ENCODE measurements at places on chromosomes 6 and 20. TPM values are rescaled to one million over a fixed set of nuclear protein-coding genes. Genes with fewer than 3 reads are reported as not detected.

DNA sequence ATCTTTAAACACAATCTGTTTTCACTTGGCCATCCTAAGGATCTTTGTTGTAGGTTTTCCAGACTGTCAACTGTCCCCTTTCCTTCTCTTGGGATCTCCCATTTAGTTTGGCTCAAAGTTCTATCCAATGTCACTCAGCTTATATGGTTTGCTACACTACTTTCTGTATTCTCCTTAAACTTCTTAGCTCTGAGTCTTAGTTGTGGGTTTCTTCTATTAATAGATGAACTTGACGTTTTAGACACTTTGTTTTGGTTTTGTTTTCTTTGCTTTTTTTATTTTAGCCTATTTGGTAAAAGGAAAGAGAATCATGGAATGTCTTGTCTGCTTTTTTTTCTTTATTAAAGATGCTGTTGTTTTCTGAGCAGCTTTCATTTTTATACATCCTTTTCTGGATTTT is 11.4 kb downstream of the RMND1 start:
- peak overlapping the region; percentile 32 for H3K4me3 ChIP-seq
- no peak for DNase-seq
- H3K27ac ChIP-seq, result peak overlapping the region; percentile 61
- no peaks in the 10 kb centered on the region for H3K36me3 ChIP-seq
- no peaks in the 10 kb centered on the region for H3K27me3 ChIP-seq
- H3K4me1 ChIP-seq, result peaks cover 13% of the 10 kb centered on the region

GRCh38 chr6:141610741-141611140 is 522.0 kb upstream of the GJE1 start:
- H3K36me3 ChIP-seq, result no peaks in the 10 kb centered on the region
- H3K4me3 ChIP-seq, result no peak overlapping the region
- no peak overlapping the region for H3K27ac ChIP-seq
- no peaks in the 10 kb centered on the region for H3K4me1 ChIP-seq

The HLA-DRB1 gene
- 718 TPM for total RNA-seq

DNA sequence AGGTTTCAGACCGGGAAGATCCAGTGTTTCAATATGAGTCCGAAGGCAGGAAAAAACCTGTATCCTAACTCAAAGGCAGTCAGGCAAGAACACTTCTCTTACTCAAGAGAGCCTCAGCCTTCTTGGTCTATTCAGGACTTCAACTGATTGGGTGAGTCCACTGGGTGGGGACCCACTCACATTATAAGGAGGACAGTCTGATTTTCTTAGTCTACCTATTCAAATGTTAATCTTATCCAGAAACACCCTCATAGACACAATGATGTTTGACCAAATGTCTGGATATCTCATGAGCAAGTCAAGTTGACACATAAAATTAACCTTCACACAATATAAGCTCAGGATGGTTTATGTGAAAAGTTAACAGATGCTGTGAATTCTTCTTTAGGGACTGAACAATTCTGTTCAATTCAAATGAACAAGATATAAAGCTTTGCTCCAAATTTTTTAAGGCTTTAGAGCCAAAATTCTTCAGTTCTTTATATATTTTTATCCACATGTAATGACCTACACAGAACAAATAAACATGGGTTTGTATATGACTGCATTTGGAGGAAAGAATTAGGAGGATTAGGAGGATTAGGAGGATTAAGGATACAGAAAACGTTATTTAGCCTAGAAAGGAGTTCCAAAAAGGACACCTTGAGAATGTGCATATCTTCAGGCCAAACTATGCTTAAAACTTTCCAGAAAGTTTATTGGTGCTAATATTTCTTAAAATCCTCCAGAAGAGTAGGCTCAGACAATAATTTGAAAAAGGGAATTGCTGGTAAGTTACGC is 35.3 kb upstream of the LAMA2 start:
- DNase-seq, result no peak
- no peaks in the 10 kb centered on the region for H3K4me1 ChIP-seq
- no peak overlapping the region for H3K4me3 ChIP-seq
- no peaks in the 10 kb centered on the region for H3K36me3 ChIP-seq
- H3K27ac ChIP-seq, result no peak overlapping the region

The CLDN20 gene
- total RNA-seq, result not detected

The OOEP gene
- not detected for total RNA-seq

DNA sequence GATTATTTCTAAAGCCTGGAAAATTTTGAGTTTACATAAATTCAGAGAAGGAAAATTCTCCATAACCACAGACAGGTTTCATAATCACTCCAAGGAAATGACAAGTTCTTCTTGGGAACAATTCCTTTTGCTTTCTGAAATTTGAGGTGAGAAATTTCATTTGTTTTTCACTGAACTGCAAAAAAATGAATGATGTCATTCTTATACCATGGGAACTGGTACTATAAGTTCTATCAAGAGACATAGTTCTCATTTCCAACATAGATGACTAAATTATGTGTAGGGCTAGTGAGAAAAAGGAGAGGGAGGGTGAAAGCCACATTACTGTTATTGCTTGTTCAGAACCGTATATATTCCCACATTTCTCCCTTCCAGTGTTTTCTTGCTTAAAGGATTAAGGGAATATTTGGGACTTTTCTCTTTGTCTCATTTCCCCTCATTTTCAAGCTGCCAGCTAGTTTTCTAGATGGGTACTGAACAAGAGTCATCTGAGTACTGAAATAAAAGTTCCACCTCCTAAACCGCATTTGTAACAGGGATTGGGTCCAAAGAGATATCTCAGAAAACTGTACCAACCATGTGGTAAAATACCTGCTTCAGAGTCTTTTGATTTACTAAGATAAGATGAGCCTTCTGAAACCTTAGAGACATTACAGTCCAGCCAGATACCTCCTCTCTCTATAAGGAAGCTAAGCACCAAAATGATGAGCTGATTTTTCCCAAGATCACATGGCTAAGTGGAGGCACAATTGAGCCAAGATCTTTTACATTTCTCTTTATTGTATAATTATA is 144.3 kb upstream of the PRDM1 start:
- H3K4me1 ChIP-seq, result no peaks in the 10 kb centered on the region
- DNase-seq, result no peak
- H3K4me3 ChIP-seq, result no peak overlapping the region
- no peaks in the 10 kb centered on the region for H3K27me3 ChIP-seq
- H3K27ac ChIP-seq, result no peak overlapping the region

The FABP7 gene
- total RNA-seq, result not detected

DNA sequence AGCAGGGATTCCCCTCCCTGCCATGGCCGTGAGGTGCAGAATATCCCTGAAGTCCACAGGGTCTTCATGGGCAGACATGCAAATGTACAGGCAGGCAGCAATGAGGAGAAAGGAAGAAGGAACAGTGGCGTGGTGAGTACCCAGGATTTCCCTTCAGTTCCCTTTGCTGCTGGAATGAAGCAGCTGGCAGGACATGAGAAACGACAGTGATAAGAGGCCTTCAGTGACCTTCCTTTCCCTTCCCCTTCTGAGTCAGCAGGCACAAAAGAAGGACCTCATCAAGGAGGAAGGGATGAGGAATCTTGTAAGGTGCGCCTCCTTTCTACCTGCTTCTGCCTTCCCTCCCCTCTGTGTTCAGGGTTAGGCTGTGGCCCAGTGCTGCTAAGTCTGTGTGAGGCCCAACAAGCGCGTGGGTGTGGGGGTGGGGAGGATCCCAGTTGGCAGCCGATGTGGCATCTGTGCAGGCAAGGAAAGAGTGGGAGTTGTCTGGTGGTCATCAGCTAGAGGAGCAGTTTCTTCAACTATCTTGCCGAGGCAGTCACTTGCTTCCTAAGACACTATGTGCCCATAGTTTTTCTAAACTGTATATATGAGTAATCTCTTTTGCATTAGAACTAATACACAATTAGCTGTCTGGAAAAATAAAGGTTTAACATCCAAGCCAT is 29.5 kb upstream of the FBXO9 start:
- H3K36me3 ChIP-seq, result peaks cover 2% of the 10 kb centered on the region
- H3K27ac ChIP-seq, result no peak overlapping the region
- H3K27me3 ChIP-seq, result no peaks in the 10 kb centered on the region
- H3K4me1 ChIP-seq, result no peaks in the 10 kb centered on the region
- H3K4me3 ChIP-seq, result no peak overlapping the region

- H3K27ac ChIP-seq, result no peak overlapping the region
- no peak overlapping the region for H3K4me3 ChIP-seq
- peaks cover 22% of the 10 kb centered on the region for H3K36me3 ChIP-seq
- no peaks in the 10 kb centered on the region for H3K4me1 ChIP-seq
- H3K27me3 ChIP-seq, result no peaks in the 10 kb centered on the region
These were observed 20.2 kb upstream of the FHL5 start for GRCh38 chr6:96542702-96543101.

DNA sequence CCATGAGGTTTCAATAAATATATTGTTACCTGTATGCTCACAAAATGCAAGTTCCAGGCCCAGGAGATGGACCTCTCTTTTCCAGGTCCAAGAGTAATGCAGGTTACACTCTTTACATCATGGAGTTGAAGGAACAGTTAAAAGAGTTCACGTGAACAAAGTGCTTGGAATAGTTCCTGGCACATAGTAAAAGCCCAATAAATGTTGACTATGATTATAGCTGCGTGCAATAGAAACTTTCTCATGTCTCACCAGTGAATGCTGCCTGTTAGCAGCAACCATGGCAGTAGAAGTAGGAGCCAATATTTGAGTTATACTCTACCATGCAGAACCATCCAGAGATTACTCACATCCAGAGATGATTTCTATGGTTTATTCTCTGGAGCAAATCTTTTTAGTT is 707.5 kb downstream of the DHX35 start:
- H3K36me3 ChIP-seq, result no peaks in the 10 kb centered on the region
- no peak overlapping the region for H3K27ac ChIP-seq
- H3K4me1 ChIP-seq, result no peaks in the 10 kb centered on the region

Data from GM12878 (cell line).